ENCODE measurements at places on chromosomes 6 and 20. TPM values are rescaled to one million over a fixed set of nuclear protein-coding genes. Genes with fewer than 3 reads are reported as not detected.

SYNDIG1 gene
- total RNA-seq: 2.0 TPM

DNA sequence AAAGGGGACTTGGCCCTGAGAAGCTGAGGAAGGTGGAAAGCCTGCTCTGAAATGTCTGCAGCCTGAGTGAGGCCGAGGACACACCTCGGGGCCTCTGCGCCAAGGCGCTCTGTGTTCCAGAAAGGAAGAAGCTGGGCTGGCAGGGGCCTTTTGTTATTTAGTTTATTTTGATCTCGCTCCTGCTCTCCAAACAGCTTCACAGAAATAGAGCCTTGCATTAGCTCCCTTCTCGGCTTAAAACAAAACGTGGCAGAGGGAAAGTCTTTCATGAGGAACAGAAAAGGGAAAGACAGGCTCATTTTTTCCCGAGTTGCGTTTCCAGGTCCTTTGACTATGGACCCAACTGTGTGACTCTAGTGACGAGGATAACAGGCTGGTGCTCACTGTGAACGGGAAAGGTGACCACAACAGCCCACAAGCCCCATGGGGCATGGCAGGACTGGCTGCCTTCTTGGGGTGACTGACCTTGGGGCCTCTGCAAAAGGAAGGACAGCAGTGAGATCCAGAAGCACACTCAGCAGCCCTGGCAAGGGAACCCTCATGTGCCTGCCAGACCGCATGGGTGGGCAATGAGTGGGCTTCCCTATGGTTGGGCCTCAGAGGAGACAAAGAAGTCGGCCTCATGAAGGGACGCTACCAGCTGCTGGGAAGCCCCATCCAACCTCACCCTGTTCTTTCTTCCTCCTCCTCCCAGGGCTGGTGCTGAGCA lies 18.7 kb downstream of the LEMD2 start:
- H3K36me3 ChIP-seq: peaks cover 37% of the 10 kb centered on the region
- DNase-seq: peak; percentile 20
- H3K27me3 ChIP-seq: no peaks in the 10 kb centered on the region
- H3K4me1 ChIP-seq: peaks cover 38% of the 10 kb centered on the region

- no peak overlapping the region for H3K4me3 ChIP-seq
- peak overlapping the region; percentile 70 for H3K27ac ChIP-seq
- no peaks in the 10 kb centered on the region for H3K27me3 ChIP-seq
Observed at GRCh38 chr6:136174510-136174909, 75.6 kb downstream of the MTFR2 start.

GRCh38 chr6:635233-635632 lies 21.7 kb downstream of the HUS1B start:
- H3K4me3 ChIP-seq: no peak overlapping the region
- H3K4me1 ChIP-seq: no peaks in the 10 kb centered on the region
- no peak for DNase-seq

- no peaks in the 10 kb centered on the region for H3K4me1 ChIP-seq
- no peak overlapping the region for H3K27ac ChIP-seq
- no peak for DNase-seq
- H3K27me3 ChIP-seq: no peaks in the 10 kb centered on the region
Observed at GRCh38 chr6:54254886-54255285, 53.4 kb upstream of the TINAG start.

GRCh38 chr6:129696843-129697242 lies 13.1 kb downstream of the ARHGAP18 start:
- no peaks in the 10 kb centered on the region for H3K36me3 ChIP-seq
- H3K27ac ChIP-seq: no peak overlapping the region
- DNase-seq: no peak
- no peaks in the 10 kb centered on the region for H3K4me1 ChIP-seq
- H3K27me3 ChIP-seq: no peaks in the 10 kb centered on the region

JPH2 gene
- 7.4 TPM for total RNA-seq

DNA sequence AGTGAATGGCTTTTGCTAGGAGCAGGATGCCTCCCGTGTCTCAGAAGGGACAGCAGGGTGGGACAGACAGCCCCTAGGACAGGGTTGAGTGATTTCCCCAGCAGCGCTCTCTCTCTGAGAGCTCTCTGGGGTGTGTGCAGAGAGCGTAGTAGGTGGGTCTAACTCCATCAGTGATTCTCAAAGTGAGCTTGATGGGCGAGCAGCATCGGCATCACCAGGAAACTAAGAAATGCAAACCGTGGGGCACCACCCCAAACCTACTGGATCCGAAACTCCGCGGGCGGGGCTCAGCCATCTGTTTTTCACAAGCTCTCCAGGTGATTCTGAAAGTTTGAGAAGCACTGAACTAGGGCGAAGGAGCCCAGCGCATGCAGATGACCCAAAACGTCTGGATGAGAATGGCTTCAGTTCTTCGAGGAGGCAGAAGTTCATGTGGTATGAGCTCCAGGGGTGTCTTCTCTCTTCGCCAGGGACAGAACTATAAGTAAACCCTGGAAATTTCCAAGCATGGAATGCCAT lies 119.6 kb upstream of the RNF24 start:
- no peaks in the 10 kb centered on the region for H3K27me3 ChIP-seq
- H3K4me3 ChIP-seq: no peak overlapping the region
- H3K4me1 ChIP-seq: peaks cover 7% of the 10 kb centered on the region

- no peak for DNase-seq
- peaks cover 65% of the 10 kb centered on the region for H3K27me3 ChIP-seq
- no peaks in the 10 kb centered on the region for H3K4me1 ChIP-seq
- H3K36me3 ChIP-seq: no peaks in the 10 kb centered on the region
- peak overlapping the region; percentile 88 for H3K27ac ChIP-seq
- no peak overlapping the region for H3K4me3 ChIP-seq
Observed at GRCh38 chr6:75747152-75747992, 1.7 kb upstream of the MYO6 start.

ZNF831 gene
- total RNA-seq: 0.38 TPM

RBBP8NL gene
- 0.97 TPM for total RNA-seq

- H3K4me1 ChIP-seq: peaks cover 43% of the 10 kb centered on the region
- no peaks in the 10 kb centered on the region for H3K27me3 ChIP-seq
- no peak overlapping the region for H3K4me3 ChIP-seq
- peaks cover 23% of the 10 kb centered on the region for H3K36me3 ChIP-seq
Observed at GRCh38 chr6:7201732-7202541, 94.2 kb downstream of the RREB1 start.

TGM3 gene
- 0.37 TPM for total RNA-seq

DNA sequence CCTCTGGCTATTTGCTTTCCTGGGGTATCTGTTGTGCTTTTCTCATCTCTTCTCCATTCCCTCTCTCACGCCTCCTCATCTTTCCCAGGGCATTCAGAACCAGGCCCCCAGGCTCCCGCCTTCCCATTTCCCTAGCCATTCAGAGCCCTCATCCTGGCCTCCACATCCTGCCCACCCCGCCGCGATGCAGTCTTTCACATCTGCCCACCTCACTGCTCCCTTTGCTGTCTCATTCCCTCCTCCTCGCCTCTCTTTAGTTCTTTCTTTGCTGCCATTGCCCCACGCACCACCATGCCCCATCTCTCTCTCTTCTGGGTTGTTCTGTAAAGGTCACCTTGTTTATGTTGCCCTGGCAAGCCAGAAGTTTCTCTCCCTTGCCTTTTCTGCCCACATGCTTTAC lies 10.6 kb upstream of the AAR2 start:
- no peaks in the 10 kb centered on the region for H3K36me3 ChIP-seq
- H3K27me3 ChIP-seq: no peaks in the 10 kb centered on the region
- H3K27ac ChIP-seq: no peak overlapping the region
- DNase-seq: no peak

SLCO4A1 gene
- 11.5 TPM for total RNA-seq

GRCh38 chr6:38180586-38180985 lies 361.1 kb downstream of the ZFAND3 start:
- H3K4me1 ChIP-seq: no peaks in the 10 kb centered on the region
- H3K36me3 ChIP-seq: no peaks in the 10 kb centered on the region
- no peak overlapping the region for H3K27ac ChIP-seq

DNA sequence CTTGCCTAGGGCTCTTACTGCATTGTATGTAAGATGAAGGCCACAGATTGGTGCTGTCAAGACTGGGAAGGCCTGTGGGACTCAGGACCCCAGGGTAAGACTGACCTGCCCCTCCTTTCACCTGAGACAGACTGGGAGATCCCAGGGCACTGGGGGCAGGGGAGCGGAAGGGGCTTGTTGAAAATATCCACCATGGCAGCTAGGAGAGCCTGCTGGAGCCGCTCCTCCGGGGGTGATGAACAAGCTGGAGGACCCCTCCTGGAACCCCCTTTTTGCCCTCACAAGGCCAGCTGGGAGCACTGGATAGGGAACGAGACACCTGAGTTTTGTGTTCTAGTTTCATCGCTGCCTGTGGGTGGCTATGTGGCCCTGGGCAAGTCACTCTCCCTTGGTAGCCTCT lies 9.2 kb upstream of the SDCBP2 start:
- H3K36me3 ChIP-seq: no peaks in the 10 kb centered on the region
- no peaks in the 10 kb centered on the region for H3K27me3 ChIP-seq
- no peak for DNase-seq
- peaks cover 9% of the 10 kb centered on the region for H3K4me1 ChIP-seq

- DNase-seq: no peak
- H3K36me3 ChIP-seq: no peaks in the 10 kb centered on the region
- H3K4me1 ChIP-seq: peaks cover 83% of the 10 kb centered on the region
- peaks cover 77% of the 10 kb centered on the region for H3K27me3 ChIP-seq
- no peak overlapping the region for H3K4me3 ChIP-seq
- H3K27ac ChIP-seq: no peak overlapping the region
Observed at GRCh38 chr6:170292407-170293158, 1.7 kb upstream of the DLL1 start.
